ENCODE measurements at places on chromosomes 2 and 18.

- DNase-seq, result no peak
Observed at GRCh38 chr18:75618146-75618545, 190.6 kb upstream of the SMIM21 start.

GRCh38 chr2:10909050-10909995, 2.4 kb upstream of the KCNF1 start:
- DNase-seq, result no peak

- no peak for DNase-seq
Observed at GRCh38 chr18:58887613-58887963, 22.9 kb downstream of the ZNF532 start.

DNA sequence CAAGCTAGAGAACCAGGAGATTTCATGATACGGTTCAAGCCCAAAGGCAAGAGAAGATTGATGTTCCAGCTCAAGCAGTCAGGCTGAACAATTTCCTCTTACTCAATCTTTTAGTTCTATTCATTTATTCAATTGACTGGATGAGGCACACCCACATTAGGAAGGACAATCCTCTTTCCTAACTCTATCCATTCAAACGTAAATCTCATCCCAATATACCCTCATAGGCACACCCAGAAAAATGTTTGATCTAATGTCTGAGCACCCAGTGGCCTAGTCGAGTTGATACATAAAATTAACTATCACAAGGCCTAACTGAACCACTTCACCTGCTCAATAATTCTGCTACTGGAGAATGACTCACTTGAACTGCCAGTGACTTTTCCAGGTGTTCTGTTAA, 180.7 kb downstream of the RAD51AP2 start:
- DNase-seq, result no peak

DNA sequence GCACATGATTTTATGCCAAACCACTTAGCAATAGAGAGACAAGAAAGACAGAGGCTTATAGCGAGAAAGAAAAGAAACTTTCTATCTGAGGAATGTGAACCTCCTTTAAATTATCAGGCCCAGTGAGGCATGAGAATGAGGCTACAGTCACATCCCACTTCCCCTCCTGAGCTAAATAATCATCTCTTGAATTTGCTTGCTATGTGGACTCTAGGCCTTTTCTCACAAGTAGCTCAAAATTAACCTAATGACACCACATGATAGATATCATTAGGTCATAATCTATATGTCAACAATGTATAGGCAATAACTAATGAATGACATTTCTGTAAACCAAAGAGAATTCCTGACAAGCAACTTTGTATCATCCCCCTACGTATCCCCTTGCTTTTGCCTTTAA, 301.5 kb upstream of the MGAT5 start:
- DNase-seq, result no peak

- DNase-seq, result peak; percentile 47
Observed at GRCh38 chr2:88627856-88628570, 749 bp upstream of the EIF2AK3 start.

GRCh38 chr2:221791844-221792243, 219.7 kb upstream of the EPHA4 start:
- DNase-seq, result no peak
